Psoas muscle (tissue), 8 donors: ENCODE measurements at places on chromosomes 13 and 19. TPM values are rescaled to one million over a fixed set of nuclear protein-coding genes. Genes with fewer than 3 reads are reported as not detected.

DNA sequence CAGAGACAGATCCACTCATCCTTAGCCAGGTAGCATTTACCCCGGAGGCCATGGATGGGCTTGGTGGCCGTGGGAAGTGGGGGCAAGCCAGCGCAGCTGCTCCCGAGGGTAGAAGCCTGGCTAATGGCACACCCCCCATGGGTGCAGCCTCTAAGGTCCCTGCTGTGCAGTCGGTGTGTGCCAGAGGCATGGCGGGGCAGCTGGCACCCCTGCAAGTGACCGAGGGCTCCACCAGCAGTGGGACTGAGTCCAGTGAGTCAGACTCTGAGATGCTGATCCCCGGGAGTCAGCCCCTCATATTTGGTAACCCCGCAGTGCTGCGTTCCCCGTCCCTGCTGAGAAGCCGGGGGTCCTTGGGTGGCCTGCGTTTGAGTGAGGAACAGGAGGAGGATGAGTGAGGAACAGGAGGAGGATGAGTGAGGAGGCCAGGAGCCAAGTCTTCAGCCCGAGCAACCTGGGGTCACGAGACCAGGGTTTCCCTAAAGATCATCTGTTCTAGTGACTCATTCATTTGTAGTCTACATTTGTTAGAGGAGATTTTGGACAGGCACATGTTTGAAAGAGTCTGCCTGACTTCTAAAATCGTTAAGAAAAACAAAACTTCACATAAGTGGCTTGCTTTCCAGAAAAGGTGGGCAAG lies 180.7 kb downstream of the STK24 start:
- no peak overlapping the region for H3K27ac ChIP-seq
- H3K4me3 ChIP-seq, result no peak overlapping the region
- H3K36me3 ChIP-seq, result no peaks in the 10 kb centered on the region
- no peaks in the 10 kb centered on the region for H3K27me3 ChIP-seq
- DNase-seq, result no peak

The ZFP28 gene
- total RNA-seq, result 5.0 TPM

GRCh38 chr13:31045286-31046081 lies 113.0 kb downstream of the TEX26 start:
- H3K4me3 ChIP-seq, result no peak overlapping the region
- peak; percentile 54 for DNase-seq
- no peaks in the 10 kb centered on the region for H3K36me3 ChIP-seq
- H3K4me1 ChIP-seq, result peaks cover 11% of the 10 kb centered on the region
- peak overlapping the region; percentile 42 for H3K27ac ChIP-seq
- peaks cover 3% of the 10 kb centered on the region for H3K27me3 ChIP-seq

GRCh38 chr19:18469069-18469846 lies 31.3 kb upstream of the ISYNA1 start:
- peaks cover 75% of the 10 kb centered on the region for H3K4me1 ChIP-seq
- H3K27ac ChIP-seq, result peak overlapping the region; percentile 78
- no peaks in the 10 kb centered on the region for H3K36me3 ChIP-seq
- no peaks in the 10 kb centered on the region for H3K27me3 ChIP-seq
- H3K4me3 ChIP-seq, result no peak overlapping the region

DNA sequence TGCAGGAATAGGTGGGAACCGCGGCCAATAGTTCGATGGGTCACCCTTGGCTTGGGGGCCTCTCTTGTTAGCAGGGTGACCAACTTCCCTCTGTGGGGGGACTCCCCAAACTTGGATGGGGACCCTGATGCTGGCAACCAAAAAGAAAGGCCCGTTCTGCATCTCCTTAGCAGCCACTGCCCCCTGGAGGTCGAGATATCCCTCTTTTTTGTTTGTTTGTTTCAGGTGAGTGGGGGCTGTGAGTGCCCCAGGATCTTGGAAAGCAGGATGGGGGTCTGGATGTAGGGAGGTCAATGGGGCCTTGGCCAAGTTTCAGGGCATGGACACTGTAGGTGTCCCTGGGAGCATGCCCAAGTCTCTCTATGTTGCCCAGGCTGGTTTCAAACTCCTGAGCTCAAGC lies 7.7 kb upstream of the CRTC1 start:
- no peak overlapping the region for H3K4me3 ChIP-seq
- peaks cover 60% of the 10 kb centered on the region for H3K4me1 ChIP-seq
- no peak overlapping the region for H3K27ac ChIP-seq
- H3K36me3 ChIP-seq, result no peaks in the 10 kb centered on the region

The KLF2 gene
- 12.7 TPM for total RNA-seq

The RAB3D gene
- total RNA-seq, result 4.3 TPM

DNA sequence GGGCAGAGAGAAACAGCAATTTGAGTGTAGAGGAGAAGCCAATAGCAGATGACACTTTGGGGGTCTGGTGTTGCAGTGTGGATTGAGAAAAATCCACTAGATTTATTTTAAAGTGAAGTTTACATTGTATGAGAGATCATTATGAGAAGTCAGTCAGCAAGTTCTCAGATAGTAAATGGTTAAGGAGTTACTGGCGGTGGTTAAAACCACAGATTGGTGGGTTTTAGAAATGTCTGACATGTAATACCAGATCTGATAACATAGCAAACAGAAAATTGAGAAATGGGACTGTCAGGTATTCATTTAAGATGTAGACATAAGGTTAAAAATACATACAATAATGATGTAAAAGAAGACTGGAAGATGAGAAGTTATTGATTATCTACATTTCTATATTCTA lies 7.2 kb downstream of the ABHD13 start:
- no peak overlapping the region for H3K27ac ChIP-seq
- H3K27me3 ChIP-seq, result no peaks in the 10 kb centered on the region
- DNase-seq, result no peak

DNA sequence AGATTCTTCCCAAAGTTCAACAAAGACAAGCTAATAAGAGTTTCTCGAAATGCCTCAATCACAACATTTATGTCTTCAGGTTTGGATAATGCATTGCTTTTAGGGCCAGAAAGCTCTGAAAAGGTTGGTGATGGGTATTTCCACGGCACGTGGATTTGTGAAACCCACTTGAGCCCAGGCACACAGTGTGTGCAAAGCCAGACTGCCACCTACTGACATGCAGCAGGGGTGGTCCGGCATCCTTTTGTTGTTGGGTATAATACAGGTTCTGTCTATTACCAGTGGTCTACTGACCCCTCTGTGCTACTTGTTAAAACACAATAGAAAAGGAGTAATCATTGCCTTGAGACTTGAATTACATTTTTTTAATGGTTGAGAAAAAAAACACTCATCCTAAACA lies 225.6 kb downstream of the RAP2A start:
- H3K4me1 ChIP-seq, result peaks cover 8% of the 10 kb centered on the region
- H3K27ac ChIP-seq, result no peak overlapping the region
- no peak for DNase-seq
- H3K36me3 ChIP-seq, result no peaks in the 10 kb centered on the region
- H3K27me3 ChIP-seq, result no peaks in the 10 kb centered on the region

GRCh38 chr19:38210458-38210987 lies 13.5 kb downstream of the DPF1 start:
- DNase-seq, result peak; percentile 85
- H3K27ac ChIP-seq, result no peak overlapping the region

GRCh38 chr19:38270587-38271167 lies 6.3 kb downstream of the SPINT2 start:
- DNase-seq, result no peak
- H3K27ac ChIP-seq, result no peak overlapping the region
- no peaks in the 10 kb centered on the region for H3K4me1 ChIP-seq
- no peaks in the 10 kb centered on the region for H3K36me3 ChIP-seq
- H3K4me3 ChIP-seq, result no peak overlapping the region

- DNase-seq, result no peak
- H3K4me3 ChIP-seq, result no peak overlapping the region
- no peaks in the 10 kb centered on the region for H3K4me1 ChIP-seq
- H3K27ac ChIP-seq, result no peak overlapping the region
- no peaks in the 10 kb centered on the region for H3K27me3 ChIP-seq
Observed at GRCh38 chr13:44084146-44084545, 204.4 kb downstream of the LACC1 start.

GRCh38 chr13:93620181-93620765 lies 393.7 kb downstream of the GPC6 start:
- no peaks in the 10 kb centered on the region for H3K4me1 ChIP-seq
- H3K27me3 ChIP-seq, result no peaks in the 10 kb centered on the region
- H3K27ac ChIP-seq, result no peak overlapping the region

- H3K27me3 ChIP-seq, result no peaks in the 10 kb centered on the region
- no peak overlapping the region for H3K27ac ChIP-seq
- no peak overlapping the region for H3K4me3 ChIP-seq
- no peaks in the 10 kb centered on the region for H3K36me3 ChIP-seq
- no peaks in the 10 kb centered on the region for H3K4me1 ChIP-seq
Observed at GRCh38 chr19:43318203-43318602, 35.3 kb upstream of the CD177 start.

- no peak for DNase-seq
- no peaks in the 10 kb centered on the region for H3K36me3 ChIP-seq
- H3K27me3 ChIP-seq, result no peaks in the 10 kb centered on the region
- no peak overlapping the region for H3K27ac ChIP-seq
- H3K4me3 ChIP-seq, result no peak overlapping the region
Observed at GRCh38 chr19:51253088-51253806, 2.4 kb downstream of the SIGLECL1 start.
